ENCODE measurements at places on chromosomes 16 and 17.

GRCh38 chr17:29004081-29004692 lies 1.6 kb downstream of the SEZ6 start:
- no peak for DNase-seq

- DNase-seq: no peak
These were observed 439 bp downstream of the TRIM25 start for GRCh38 chr17:56913353-56913866.

DNA sequence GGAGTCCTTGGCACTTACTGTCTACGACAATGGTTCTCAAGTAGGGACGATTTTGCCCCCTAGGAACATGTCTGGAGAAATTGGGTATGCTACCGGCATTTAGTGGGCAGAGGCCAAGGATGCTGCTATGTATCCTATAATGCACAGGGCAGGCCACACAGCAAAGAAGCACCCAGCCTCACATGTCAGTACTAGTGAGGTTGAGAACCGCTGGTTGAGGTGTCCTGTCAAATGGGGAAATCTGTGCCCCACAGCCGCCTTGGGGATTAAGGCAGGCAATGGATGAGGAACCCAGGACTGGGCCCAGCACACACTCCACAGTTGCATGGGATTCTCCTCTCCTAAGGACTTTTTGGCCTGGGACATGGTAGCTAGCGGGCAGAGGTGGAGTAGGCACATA lies 86.7 kb upstream of the TOB1 start:
- no peak for DNase-seq

GRCh38 chr16:49816875-49817274 lies 39.0 kb downstream of the ZNF423 start:
- DNase-seq: no peak

DNA sequence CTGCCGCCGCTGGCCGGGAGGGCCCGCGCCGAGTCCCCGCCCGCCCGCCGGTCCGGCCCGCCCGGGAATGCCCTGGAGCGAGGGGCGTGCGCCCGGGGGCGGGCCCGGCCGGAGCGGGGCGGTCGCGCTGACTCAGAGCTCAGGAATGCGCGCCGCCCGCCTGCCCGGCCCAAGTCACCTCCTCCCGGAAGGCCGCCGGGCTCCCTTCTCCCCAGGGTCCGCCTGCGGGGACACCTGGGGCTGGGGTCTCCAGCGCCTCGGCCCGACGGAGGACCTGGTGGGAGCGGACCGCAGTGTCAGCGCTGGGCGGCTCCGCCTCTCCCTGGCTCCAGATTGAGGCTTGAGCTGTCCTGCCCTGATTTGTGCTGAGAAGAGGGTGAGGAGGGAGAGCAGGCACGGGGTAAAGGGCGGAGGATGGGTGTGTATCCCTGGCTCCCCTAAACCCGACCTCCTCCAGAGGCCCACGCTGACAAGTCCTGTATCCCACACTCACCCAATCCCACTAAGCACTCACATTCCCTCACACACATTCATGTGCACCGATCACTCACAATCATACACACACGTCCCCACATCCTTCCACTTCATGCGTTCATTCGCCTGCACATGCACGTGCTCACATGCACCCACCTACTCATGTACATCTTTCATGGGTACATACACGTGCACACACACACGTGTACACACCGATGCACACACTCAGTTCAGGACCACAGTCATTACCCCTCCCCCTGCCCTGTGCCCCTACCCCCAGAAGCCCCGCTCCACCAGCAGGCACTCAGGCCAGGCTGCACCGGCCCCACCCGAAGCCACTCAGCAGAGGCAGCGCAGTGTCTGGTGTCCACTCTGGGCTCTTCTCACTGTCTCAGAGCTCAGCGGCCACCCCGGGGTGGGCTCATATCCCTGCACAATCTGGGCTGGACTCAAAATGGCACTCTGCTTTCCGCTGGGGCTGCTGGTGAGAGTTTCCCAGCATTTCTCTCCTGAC lies at the start of gene RHBDF1:
Gene RHBDF1 (minus strand): TSS at position 71 of the 988 bp plus-strand sequence. CDS start 7,616 bp downstream, outside the sequence.
- peak; percentile 20 for DNase-seq

DNA sequence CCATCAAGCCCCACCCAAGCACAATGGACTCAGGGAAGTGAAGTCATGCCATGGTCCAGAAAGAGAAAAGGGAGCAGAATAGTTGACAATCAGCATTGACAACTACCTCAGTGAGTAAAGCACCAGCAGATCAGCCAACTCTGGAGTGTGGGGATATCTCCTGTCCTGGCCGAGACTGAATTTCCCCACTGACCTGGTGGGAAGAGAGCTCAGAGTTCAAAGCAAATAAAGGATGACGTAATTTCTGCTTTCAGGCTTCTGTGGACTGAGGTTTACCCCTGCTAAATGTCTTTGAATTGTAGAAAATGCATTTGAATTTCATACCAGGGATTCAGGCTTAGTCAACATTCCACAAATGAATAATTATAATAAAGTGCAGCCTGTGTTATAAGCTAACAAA lies 152.9 kb downstream of the CBLN1 start:
- no peak for DNase-seq

- DNase-seq: peak; percentile 16
These were observed 25.0 kb downstream of the HOXB1 start for GRCh38 chr17:48505788-48506187.

DNA sequence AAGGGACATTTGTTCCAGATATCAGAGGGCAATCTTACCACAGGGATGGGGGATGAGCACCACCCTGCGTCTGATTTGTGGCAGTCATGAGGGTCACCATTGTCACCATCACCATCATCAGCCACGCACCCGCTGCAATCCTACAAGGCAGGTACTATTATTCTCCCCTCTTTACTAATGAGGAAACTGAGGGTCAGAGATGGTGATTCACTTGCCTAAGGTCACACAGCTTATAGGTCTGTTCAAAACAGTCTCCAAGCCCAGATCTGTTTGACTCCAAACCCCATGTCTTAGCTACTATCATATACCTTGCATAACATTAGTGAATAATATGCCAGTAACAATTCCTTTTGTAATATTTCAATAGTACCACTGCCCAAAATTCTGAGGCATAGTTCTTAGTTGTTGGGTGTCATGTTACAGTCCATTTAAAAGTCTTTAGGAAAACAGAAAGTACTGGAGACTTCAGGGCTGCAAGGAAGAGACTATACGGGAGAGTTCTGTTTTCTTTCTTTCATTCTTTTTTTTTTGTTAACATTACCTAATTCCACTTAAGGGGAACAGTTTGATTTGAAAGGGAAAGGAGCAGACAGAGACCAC lies 166.4 kb downstream of the C16orf95 start:
- no peak for DNase-seq

GRCh38 chr16:2846511-2847310 lies 11.3 kb downstream of the PRSS22 start:
- DNase-seq: no peak

GRCh38 chr17:1908699-1909309 lies 79.0 kb downstream of the RPA1 start:
- DNase-seq: peak; percentile 16

DNA sequence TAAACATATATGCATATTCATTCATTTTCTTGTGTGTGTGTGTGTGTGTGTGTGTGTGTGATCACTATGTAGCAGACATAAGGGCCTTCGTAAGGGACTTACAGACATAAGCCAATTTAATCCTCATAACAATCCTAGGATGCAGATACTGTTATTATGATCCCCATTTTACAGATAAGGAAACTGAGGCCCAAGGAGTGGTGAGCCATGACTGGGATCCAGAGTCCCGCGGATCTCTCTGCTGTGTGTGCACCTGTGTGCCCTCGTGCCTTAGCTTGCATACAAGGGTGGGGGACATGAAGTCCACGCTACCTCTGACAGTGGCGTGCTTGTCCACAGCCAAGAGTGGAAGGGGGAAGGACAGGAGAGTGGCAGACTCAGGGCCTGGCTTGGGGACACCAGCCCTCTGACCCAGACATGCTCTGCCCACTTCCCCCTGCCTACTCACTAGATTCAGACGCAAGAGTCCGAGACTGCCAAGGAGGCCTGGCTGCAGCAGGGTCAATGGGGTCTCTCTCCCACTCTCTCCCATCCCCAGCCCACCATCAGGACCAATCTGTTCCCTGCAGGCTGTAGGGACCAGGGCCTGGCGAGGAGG lies 9.8 kb upstream of the SMTNL2 start:
- DNase-seq: no peak

DNA sequence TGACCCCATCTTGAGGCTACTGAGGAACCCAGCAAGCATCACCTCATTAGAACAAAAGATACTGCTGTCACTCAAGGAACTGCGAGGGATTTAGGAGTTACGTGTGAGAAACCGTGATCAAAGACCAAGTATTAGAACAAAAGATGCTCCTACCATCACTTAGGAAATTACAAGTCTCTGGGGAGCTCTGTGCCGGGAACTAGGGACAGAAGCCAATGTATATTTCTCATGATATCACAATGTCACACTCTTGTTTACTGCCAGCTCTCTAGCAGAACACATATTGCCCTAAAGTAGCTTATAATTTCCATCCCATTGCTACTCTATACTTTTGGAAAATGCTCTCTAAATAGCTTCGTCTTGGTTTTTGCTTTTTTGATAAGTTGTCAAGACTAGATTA lies 214.5 kb downstream of the HS3ST3A1 start:
- no peak for DNase-seq

- no peak for DNase-seq
These were observed 6.9 kb downstream of the ZACN start for GRCh38 chr17:76085731-76086366.

DNA sequence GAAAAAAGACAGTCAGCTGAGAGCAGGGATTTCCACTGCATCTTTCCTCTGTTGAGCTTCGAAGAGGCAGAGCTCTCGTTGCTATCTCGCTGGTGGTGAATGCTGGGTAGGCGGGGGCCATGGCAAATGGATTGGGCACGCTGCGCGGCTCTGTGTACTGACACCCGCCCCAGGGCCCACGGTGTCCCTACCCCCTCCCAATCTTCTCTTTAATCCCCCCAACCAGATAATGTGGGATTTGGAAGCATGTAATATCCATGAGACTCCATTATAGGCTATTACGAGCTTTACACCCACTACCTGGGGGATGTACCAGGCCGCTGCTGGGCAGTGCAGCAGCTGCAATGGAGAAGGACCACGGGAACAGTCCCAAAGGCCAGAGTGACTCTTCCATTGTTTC lies 8.3 kb downstream of the PIPOX start:
- DNase-seq: no peak

GRCh38 chr17:14747603-14747950 lies 446.7 kb downstream of the HS3ST3B1 start:
- no peak for DNase-seq

- DNase-seq: no peak
These were observed 39.6 kb downstream of the MAP2K6 start for GRCh38 chr17:69454051-69454450.

DNA sequence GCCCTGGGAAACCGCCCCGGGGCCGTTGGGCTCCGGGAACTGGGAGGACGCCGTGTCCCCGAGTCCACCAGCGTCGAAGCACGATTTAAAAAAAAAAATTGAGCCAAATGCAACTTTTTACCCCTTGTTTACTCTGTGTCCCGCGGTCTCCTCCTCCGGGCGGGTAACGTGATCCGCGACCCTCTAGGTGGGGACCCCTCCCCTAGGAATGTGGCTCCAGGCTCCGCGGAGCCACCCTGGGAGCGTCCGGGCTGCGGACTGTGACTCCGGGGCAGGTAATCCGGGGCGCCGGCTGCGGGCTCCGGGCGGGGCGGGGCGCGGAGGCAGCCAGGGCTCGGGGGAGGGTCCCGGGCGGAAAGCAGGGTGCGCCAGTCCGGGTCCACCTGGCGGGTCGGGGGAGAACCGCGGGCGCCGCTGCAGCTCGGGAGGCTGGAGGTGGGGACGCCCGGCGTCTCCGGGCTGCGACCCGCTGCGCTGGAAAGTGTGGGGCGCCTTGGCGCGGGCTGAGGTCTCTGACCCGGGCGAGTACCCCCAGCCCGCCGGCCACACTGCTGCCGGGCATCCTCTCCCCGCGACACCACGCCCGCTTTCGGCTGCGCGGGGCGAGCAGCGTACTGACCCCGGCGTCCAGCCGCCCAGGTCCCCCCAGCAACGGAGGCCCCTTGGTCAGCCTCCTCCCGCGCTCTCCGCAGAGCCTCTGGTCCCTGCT lies 852 bp upstream of the HELZ start:
- no peak for DNase-seq

Measured in stimulated activated CD4-positive, alpha-beta T cell treated with anti-CD3 and anti-CD28 coated beads, TNF-alpha, amount 100 ng/mL, for 24 hours (primary cell).